Foreskin keratinocyte (primary cell): ENCODE measurements at places on chromosomes 12 and 14. TPM values are rescaled to one million over a fixed set of nuclear protein-coding genes. Genes with fewer than 3 reads are reported as not detected.

DNA sequence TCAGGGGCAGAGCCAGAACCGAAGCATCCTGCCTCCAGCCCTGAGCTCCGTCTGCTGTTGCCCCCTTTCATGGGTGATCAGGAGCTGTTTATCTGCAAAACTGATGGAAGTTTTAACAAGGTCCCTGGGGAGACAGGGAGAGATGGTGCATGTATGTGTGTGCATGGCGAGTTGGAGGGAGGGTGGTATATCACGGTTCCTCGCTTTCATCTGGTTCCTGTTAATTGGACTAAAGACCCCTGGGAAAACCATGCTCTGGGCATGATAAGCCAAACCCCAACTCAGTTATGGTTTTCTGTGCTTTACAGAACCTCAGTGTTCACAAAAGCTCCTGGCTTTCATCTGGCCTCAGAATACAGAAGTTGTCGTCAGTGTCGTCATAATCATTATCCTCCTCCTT lies 133.6 kb downstream of the KSR2 start:
- DNase-seq, result no peak

DNA sequence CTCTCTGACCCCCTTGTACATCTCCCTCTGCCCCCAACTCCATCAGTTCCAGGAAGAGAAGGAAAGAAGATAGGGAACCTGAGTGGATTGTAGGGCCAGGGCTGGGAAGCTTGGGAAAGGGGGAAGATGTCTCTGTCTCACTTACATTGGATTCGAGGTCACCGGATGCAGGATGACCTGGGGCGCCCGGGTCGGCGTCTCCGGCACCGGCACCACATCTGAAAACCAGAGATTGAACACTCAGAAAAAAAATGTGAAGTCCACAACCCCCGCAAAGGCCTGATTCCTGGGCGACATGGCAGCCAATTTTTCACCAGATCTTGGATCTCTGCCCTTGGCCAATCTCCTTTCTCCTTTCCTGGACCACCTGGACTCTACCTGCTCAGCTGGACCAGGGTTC lies 169.4 kb upstream of the NOS1 start:
- no peak for DNase-seq

- no peak for DNase-seq
These were observed 242.7 kb downstream of the VRK1 start for GRCh38 chr14:97039717-97040363.

- DNase-seq, result no peak
These were observed 45.7 kb upstream of the APPL2 start for GRCh38 chr12:105281694-105282049.

DNA sequence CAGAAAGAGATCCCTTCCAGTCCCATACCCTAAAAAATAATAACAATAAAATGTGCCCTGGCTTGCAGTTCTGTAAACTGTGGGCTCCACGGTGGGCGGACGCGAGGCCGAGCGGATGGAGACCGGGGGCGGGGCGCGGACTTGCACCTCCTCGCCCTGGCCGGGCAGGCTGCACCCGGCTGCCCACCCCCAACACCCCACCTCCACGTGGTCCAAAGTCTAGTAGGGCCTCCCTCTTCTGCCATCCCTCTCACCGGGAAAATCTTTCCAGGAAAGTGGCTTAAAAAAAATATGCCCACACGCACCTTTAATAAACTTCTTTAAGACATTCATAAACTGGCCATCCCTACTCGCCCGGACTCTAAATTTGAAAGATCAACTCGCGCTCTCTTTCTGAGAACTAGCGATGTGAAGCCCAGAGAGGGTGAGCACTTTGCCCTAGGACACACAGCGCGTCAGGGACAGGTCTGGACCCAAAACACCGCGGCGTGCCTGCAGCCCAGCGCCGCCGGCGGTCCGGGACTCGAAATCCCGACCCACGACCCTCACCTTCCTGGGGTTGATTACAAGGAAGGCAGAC lies 1.9 kb upstream of the BCL11B start:
- peak; percentile 81 for DNase-seq

The ISM2 gene
- 0.10 and 0.14 TPM in 2 replicates for total RNA-seq

The POTEG gene
- not detected in 2 replicates for total RNA-seq
